ENCODE measurements at places on chromosomes 5 and 9. TPM values are rescaled to one million over a fixed set of nuclear protein-coding genes. Genes with fewer than 3 reads are reported as not detected.

Gene CDH12
- total RNA-seq, result not detected

Gene COL23A1
- 0.21 TPM for total RNA-seq

DNA sequence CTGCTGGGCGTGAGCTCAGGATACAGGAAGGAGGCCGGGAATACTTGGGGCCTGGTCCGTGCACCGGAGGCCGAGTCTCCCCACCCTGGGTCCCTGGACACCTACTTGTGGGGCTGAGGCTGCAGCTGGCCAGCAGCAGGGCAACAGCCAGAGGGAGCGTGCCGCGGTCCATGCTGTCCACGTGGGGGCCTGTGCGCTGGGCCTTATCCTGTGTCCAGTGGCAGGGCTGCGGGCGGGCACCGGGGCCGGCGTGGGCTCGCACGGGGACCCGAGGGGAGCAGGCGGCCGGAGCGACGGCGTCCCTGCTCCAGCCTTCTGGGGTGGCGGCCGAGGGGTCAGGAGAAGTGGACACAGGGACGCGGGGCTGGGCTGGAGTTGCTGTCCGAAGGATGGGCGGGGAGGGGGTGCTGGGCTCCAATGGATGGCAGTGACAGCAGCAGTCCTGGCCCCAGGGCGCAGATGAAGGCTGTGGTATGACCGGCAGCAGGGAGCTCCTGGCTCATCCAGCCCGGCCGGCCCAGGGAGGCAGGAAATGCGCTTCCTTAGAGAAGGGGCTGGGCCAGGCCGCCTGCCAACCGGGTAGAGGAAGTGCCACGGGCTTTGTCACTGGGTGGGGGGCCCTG is at the start of gene ENG:
Gene ENG, minus strand, starts transcription at position 475 of the 623 bp plus-strand sequence. Its CDS starts 303 bp downstream, at position 172.
- peak; percentile 38 for DNase-seq

Gene SH3TC2
- total RNA-seq, result 28.9 TPM

DNA sequence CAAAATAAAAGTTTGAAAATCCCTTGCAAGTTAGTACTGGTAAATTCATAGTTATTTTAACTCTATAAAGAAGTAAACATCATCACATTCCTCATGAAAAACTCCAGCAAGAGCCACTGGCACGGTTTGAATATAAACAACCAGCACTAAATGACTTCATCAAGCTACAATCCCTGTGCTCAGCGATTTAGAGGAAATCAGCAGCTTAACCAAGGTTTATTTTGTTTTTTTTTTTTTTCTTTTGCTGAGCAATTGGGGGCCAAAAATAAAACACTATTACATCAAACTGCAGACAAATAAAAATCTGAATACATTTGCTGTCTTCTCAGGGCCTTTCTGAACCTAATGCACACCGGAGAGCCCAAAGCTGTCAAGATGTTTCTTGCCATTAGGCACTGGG is 106.2 kb upstream of the SLC24A2 start:
- DNase-seq, result no peak

DNA sequence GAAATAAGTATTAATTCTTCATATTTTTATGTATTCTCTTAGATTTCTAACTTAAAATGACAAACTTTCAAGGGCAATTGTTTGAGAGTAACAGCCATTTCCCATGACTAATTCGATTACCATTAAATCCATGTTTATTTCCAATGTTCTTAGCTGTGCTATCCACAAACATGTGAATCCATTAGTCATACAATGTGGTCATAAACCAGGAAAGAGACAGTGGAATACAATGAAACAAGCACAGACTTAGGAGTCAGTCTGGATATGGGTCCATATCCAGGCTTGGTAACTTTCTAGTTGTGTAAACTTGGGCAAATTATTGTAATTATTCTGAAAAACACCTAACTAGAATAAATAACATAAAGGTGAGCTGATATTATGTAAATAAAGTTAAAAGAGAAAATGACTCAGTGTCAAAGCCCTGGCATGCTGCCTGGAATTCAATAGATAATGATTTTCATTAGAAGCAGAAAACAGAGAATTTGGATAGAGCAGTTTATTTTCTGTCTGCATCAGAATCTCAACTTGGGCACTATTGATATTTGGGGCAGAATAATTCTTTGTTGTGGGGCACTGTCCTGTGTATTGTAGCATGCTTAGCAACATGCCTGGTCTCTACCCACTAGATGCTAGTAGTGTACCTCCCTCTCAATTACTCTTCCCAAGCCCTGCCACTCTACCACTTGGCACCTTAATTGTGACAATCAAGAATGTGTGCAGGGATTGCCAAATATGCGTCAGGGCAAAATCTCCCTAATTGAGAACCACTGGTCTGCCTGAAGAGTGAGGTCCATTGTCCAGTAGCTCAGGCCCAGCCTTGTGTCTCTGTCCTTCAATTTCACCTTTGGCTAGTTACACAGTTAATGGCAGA is 44.7 kb upstream of the SLC27A6 start:
- peak; percentile 65 for DNase-seq

- no peak for DNase-seq
These were observed 37.0 kb downstream of the DMRTA1 start for GRCh38 chr9:22483528-22484070.

GRCh38 chr9:9489183-9489582 is 1123.6 kb downstream of the PTPRD start:
- DNase-seq, result no peak

Gene DBH
- total RNA-seq, result not detected

Gene RANBP17
- 12.8 TPM for total RNA-seq
